ENCODE measurements at places on chromosomes 3 and 15.

GRCh38 chr15:40782609-40783227 lies 12.9 kb downstream of the C15orf62 start:
- ATAC-seq, result peak; percentile 93

- ATAC-seq, result no peak
These were observed 14.3 kb downstream of the SLC28A1 start for GRCh38 chr15:84898761-84899160.

DNA sequence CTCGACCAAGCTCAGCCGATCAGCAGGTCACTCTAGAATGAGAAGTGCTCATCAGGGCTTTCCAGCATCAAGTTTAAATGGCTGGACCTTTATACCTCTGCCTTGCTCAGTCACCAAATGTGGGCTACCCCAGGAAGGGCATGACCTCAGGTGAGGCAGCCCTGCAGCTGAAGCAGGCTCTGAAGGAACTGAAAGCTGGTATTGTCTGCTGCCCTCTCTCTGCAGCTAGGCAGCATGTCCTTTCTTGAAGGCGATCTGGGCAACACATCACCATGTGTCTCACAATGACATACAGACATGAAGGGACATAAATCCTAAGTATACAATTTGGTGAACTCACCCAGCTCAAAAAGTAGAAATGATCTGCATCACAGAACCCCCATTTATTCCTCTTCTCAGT lies 38.7 kb upstream of the ARID3B start:
- no peak for ATAC-seq

DNA sequence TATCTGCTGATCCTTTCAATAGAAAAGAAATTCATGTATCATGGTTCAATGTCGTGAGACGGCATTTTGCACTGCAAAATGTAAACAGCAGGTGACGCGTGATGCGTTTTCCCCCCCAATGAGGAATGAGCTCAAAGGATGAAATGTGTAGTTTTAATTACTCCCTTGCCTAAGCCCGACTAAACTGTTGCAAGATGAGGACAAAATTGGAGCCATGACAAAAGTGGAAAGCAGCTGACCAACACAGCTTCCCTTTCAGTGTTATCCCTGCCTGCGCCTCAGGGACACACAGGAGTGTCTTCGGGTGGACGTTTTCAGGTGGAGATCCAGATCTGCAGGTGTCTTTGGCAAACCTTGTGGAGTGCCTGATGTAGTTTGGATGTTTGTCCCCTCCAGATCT lies 92.0 kb downstream of the GABRG3 start:
- no peak for ATAC-seq

- ATAC-seq, result no peak
These were observed 20.5 kb upstream of the DYNC1LI1 start for GRCh38 chr3:32591186-32591585.

DNA sequence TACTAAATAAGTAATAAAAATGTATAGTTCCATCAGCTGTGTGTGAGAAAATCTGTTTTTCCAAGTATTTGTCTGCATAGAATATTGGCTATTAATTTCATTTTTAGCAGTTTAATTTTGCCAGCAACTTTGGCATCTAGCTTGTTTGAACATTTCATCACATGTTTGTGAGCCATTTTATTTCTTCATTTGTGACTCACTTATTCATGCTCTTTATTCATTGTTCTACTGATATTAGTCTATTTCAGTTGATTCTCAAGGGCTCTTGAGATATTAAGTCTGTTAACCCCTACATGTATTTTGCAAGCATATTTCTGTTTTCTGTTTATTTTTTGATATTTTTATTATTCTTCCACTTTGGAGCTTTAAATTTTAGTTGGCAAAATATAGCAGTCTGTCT lies 74.0 kb upstream of the PHLDB2 start:
- ATAC-seq, result no peak

GRCh38 chr3:172543419-172543818 lies 20.2 kb upstream of the TNFSF10 start:
- no peak for ATAC-seq

DNA sequence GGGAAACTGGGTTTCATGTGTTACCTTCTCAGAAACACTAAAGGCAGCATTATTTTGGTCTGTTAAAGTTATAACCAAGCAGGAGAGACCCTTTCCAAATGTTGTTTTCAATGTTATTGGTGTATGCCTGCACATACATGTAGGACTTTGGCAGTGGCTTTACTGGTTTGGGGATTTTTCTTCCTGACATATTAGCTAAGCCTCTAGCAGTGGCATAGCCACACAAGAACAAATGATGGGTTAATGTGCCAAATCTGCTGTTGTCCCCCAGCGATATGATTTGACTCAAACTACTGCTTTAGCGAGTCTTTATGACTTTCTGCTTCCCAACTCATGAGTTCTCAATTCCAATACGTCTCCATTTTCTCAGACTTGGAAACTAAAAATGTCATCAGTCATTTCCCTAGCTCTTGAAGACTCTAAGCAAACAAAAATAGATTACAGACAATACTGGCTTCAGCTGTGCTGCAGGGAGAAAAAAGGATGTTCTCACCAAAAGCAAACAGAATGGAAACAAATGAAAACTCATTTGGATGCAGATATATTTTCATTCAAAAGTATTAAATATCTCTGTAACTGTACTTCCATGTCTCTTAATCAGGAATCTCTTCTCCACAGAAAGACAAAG lies 29.6 kb downstream of the TPM1 start:
- no peak for ATAC-seq

DNA sequence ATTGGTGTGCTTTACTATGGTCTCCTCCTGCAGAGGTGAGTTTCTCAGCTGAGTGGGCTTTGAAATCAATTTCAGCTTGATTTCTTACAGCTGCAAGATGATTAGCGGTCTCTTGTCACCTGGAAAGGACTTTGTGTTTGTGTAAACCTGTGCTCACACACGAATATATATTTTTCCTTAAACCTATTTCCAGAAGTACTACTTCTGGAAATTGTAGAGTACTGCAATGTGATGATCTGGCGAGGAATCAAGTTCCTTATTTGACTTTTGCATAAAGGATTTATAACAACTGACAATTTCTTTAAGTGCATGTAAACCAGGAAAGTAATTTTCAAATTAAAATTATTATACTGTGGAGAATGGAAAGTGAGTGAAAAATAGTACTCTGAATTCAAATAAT lies 2.1 kb downstream of the MCTP2 start:
- ATAC-seq, result no peak

- no peak for ATAC-seq
These were observed 437.3 kb downstream of the NSUN3 start for GRCh38 chr3:94500146-94500545.
